ENCODE measurements at places on chromosomes 6 and 20.
A peak's percentile ranks its signal among the peaks of the same experiment; 100 is the strongest.

- no peak for DNase-seq
These were observed 69.4 kb downstream of the JPH2 start for GRCh38 chr20:44117296-44118184.

GRCh38 chr6:22218410-22218809 lies 78.4 kb downstream of the PRL start:
- no peak for DNase-seq

DNA sequence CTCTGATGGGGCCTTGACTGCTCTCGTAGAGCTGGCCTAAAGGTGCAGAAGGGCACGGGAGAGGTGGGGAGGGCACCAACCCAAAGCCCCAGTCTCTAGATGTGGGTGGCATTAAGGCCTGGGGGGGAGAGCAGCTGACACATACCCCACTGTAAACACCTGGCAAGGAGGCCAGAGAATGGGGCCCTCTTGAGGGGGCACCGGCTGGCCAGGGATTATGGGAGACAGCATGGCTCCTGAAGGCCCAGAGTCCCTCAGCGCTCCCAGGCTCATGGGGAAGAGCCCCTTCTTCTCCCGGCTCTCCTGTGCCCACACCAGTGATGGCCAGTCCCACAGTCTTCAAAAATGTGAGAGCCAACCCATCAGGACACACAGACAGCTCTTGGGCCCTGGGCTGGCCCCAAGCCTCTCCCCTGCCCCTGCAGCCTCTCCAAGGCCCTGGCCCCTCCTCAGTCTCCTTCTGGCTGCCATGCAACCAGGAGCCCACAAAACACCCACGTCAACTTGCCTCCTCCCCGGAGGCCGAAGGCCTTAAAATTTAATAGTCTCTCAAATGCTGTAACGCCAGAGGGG lies 58.2 kb upstream of the FOXP4 start:
- DNase-seq: no peak

- DNase-seq: no peak
These were observed 615.5 kb downstream of the C6orf118 start for GRCh38 chr6:164693944-164694343.

DNA sequence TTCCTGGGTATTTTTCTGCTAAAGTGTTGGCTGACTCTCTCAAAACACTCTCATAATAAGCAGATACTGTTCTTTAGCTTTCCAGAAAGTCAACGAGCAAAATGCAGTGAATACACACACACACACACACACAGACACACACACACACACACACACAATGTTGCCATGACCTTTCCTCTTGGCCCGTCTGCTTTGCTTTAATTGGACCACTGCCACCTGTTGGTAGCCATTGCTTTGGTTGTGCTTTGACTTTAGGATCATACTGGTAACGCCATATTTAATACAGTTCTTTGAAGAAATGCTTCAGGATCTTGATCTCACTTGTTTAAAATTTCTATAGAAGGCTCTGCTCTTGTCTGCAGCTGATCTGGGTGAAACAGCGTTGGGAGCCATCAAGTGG lies 4.4 kb downstream of the FIG4 start:
- DNase-seq: no peak

- no peak for DNase-seq
These were observed 80.9 kb downstream of the EPB41L2 start for GRCh38 chr6:130982135-130982534.

DNA sequence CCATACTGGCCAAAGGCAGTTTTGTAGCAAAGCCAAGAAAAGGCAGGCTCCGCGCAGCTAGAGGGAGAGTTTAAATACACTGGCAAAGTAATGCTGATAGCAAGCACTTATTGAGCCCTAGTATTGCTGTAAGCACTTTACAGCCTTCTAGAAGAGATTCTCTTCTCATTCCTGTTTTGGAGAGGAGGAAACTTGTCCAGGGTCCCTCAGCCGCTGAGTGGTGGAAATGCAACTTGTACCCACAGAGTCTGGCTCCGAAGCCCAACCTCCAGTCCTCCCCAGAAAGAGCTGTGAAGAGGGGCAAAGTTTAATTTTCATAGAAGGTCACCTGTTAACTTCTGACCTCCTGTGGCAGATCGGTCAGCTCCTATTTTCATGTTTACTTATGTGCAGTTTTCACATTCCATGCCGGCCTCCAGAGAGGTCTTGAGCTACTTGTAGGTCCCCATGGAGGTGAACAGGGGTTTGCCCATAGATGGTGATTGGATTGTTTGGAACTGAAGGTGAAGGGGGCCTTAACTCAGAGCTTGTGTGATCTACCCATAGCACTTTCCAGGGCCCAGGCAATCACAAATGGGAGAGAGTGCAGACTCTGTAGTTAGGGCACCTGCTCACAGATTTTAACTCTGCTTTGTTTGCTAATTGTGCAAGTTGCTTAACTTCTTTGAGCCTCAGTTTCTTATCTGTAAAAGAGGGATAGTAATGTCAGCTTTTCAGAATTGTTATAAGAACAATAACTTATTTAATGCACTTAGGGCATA lies 70.7 kb downstream of the LYRM2 start:
- DNase-seq: no peak

GRCh38 chr6:85677234-85677956 lies 34.7 kb upstream of the SYNCRIP start:
- no peak for DNase-seq

DNA sequence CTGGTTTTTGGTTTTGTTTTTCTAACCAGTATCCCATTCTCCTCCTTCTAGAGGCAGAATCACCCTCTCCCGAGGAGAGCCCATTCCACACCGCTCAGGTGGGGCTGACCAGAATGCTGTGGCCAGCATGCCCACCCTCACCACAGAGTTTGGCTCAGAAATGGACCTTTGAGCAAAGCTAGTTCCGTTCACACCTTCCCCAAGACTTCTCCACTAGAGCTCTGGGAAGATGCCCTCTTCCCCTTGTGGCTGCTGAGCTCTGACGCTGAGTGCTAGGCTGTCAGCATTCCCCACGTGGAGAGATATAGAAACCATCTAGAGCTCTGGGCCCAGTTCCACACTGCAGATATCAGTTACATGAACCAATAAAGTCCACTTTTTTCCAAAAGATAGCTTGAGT lies 7.9 kb downstream of the GPLD1 start:
- no peak for DNase-seq

DNA sequence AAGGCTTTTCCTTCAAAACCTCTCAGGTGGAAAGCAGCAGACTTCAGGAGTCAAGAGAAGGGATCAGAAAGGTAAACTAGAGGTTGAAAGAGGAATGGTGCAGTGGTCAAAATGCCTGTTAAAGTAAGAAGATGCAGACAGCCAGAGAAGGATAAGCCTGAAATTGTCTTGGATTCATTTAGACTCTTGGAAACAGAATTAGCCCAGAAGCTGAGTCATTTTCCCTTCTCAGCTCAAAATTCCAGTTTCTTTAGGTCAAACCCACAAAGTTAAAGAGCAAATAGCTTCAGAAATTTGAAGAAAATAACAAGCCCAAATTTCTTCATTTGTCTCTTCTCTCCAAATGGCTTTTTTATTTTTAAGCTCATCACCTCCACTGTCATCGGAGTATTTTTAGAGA lies 73.9 kb downstream of the DHX35 start:
- no peak for DNase-seq

DNA sequence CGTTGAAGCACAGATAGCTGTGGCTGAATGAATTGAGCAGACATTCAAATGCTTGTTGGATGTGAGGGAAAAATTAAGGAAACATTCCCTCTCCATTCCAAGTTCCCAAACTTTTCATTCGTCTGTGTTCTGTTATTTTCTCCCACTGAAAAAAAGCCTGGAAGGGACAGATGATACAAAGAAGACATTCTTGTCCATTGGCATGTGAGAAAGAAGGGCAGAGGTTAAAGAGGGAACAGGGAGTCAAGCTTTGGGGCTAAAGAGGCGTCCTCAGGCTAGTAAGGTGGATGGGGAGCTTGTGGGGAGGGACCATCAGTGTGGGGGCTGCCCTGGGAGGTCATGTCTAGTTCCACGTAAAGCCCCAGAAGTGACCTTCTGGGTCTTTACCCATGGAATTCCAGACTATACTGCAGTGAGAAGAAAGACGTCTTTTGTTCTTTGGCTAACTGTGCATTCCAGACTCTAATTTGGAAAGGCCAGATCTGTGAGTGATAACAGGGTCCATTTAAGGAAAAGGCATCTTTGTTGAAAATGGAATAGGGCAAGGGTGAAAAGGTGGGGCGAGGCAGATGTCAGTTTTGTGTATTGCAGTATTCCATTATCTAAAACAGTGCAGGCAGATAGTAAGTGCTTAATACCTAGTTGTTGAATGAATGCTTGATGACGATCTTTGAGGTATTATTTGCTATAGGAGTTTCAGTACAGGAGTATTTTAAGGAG lies 117.5 kb downstream of the SOX4 start:
- no peak for DNase-seq

- no peak for DNase-seq
These were observed 3.2 kb upstream of the SOX4 start for GRCh38 chr6:21590346-21590745.

GRCh38 chr20:57930351-57930750 lies 220.5 kb upstream of the PMEPA1 start:
- no peak for DNase-seq

DNA sequence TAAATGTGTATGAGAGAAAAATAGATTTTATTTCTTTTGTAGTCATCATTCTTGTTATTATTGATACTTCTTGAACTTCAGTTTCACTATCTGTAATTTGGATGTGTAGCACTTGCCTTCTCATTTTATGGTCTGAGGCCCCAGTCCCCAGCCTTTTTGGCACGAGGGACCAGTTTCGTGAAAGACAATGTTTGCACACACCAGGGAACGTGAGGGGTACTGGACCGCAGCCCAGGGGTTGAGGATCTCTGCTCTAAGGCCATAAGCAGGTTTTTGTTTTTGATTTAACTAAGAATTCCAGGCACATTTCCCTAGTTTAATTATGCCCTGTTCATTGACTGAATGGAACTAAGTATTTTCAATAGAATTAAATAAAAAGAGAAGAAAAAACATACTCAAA lies 261.5 kb downstream of the BMP2 start:
- no peak for DNase-seq

- no peak for DNase-seq
These were observed 22.6 kb upstream of the HLA-A start for GRCh38 chr6:29919506-29920445.

- DNase-seq: no peak
These were observed 5.5 kb downstream of the FOXQ1 start for GRCh38 chr6:1317302-1317815.

- DNase-seq: no peak
These were observed 11.3 kb downstream of the RAMACL start for GRCh38 chr6:166575205-166575604.

- no peak for DNase-seq
These were observed 57.4 kb upstream of the CEP85L start for GRCh38 chr6:118708744-118709143.

GRCh38 chr6:11227698-11228097 lies 4.8 kb downstream of the NEDD9 start:
- no peak for DNase-seq

- DNase-seq: no peak
These were observed 36.0 kb upstream of the IRF4 start for GRCh38 chr6:355373-356208.

GRCh38 chr6:105015482-105015881 lies 58.6 kb downstream of the LIN28B start:
- no peak for DNase-seq

GRCh38 chr6:158847012-158847529 lies 27.9 kb upstream of the EZR start:
- no peak for DNase-seq

DNA sequence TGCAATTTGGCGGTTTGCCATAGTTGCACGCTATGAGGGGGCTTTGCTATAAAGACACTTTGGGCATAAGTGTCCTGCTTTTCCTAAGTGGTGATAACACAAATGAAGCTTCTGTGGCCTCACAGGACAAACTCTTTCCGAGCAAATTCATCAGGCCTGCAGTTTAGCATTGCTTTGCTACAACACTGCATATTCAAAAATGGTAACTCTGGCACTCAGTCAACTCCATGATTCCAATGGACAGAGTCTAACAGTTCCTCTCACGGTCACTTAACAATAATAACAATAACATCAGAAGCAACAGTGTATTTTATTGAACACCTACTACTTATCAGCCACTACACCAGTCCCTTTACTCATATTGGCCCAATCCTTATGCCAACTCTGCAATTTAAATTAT lies 222.5 kb downstream of the FRK start:
- DNase-seq: no peak

- no peak for DNase-seq
These were observed 17.1 kb downstream of the RIPOR3 start for GRCh38 chr20:50674138-50674825.

GRCh38 chr6:710601-711571 lies 17.9 kb upstream of the EXOC2 start:
- DNase-seq: peak; percentile 27

- DNase-seq: no peak
These were observed 126.2 kb upstream of the ARID1B start for GRCh38 chr6:156650896-156651390.

DNA sequence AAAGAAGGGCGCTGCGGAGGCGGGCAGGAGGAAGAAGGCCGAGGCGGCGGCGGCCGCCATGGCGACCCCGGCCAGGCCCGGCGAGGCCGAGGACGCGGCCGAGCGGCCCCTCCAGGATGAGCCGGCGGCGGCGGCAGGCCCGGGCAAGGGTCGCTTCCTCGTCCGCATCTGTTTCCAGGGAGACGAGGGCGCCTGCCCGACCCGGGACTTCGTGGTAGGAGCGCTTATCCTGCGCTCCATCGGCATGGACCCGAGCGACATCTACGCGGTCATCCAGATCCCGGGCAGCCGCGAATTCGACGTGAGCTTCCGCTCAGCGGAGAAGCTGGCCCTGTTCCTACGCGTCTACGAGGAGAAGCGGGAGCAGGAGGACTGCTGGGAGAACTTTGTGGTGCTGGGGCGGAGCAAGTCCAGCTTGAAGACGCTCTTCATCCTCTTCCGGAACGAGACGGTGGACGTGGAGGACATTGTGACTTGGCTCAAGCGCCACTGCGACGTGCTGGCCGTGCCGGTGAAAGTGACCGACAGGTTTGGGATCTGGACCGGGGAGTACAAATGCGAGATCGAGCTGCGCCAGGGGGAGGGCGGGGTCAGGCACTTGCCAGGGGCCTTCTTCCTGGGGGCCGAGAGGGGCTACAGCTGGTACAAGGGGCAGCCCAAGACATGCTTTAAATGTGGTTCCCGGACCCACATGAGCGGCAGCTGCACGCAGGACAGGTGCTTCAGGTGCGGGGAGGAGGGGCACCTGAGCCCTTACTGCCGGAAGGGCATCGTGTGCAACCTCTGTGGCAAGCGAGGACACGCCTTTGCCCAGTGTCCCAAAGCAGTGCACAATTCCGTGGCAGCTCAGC lies 780 bp downstream of the ZCCHC3 start:
- peak; percentile 16 for DNase-seq

GRCh38 chr6:53604623-53605190 lies 59.8 kb upstream of the GCLC start:
- no peak for DNase-seq

GRCh38 chr6:85911067-85911466 lies 268.4 kb upstream of the SYNCRIP start:
- DNase-seq: no peak

GRCh38 chr6:100096341-100096740 lies 102.3 kb upstream of the MCHR2 start:
- no peak for DNase-seq

DNA sequence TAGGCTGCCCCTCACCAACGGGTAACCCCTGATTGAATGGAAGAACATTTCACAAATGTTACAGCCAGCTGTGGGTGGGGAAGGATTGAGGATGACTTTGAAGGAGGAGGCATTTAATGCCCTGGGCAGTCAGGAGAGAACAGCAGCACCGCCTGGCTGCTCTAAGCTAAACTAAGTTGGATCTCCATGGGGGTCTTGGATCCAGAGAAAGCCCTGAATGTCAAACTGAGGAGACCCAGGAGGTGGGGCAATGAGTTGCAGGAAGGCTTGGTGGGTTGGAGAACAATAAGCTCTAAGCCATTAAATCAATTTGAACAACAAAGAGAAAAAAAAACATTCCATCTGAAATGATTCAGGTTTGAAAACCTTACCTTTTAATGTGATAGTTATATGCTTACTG lies 35.4 kb downstream of the TMX4 start:
- DNase-seq: no peak
